ENCODE measurements at places on chromosomes 4 and X.

DNA sequence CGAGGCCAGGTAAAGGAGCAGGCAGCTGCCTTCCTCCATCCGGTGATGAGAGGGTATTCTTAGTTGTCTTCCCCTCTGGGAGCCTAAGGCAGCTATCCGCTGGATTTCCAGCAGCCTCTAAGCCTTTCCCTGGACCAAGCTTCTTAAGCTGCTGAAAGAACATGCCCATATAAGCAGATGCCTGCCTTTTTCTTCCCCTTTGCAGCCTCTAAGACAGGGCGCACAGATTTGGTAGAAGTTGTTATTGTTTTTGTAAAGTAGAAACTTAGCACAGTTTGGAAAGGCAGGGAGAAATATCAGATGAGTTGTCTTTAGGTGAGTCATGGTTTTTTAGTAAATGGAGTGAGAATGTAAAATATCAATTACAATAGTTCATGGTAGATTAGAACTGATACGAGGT, 210.8 kb downstream of the ARHGAP10 start:
- no peak for DNase-seq

GRCh38 chr4:107034996-107035818, 906 bp downstream of the DKK2 start:
- no peak for DNase-seq

DNA sequence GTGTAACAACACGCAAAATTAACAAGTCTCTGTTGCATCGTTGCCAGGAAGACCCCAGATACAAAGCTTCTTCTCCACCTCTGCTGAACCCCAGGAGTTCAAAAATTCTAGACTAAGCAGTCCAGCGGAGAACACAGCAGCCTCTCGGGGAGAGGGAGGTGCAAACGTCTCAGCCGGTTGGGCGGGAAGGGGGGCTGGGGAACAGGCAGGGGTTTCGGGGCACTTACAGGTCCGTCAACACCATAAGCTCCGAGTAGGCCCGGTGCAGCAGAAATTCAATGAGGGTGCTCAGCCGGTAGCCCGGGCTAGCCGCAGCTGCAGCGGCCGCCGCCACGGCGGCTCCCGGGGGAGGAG, 394 bp downstream of the MED14 start:
- DNase-seq = no peak

DNA sequence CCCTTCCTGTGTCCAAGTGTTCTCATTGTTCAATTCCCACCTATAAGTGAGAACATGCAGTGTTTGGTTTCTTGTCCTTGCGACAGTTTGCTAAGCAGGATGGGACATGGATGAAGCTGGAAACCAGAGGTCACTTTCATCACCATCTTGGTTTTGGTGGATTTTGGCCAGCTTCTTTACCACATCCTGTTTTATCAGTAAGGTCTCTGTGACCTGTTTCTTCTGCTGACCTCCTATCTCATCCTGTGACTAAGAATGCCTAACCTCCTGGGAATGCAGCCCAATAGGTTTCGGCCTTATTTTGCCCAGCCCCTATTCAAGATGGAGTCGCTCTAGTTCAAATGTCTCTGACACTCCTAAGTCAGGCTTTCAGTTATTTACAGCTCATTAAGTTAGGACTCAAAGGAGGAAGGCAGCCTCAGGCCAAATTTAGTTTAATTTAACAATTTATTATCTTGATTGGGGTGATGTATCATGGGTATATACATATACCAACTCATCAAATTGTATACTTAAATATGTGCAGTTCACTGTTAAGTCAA, 169.9 kb upstream of the NDP start:
- no peak for DNase-seq

- DNase-seq = no peak
These were observed 30.2 kb downstream of the AGA start for GRCh38 chr4:177411996-177412395.

DNA sequence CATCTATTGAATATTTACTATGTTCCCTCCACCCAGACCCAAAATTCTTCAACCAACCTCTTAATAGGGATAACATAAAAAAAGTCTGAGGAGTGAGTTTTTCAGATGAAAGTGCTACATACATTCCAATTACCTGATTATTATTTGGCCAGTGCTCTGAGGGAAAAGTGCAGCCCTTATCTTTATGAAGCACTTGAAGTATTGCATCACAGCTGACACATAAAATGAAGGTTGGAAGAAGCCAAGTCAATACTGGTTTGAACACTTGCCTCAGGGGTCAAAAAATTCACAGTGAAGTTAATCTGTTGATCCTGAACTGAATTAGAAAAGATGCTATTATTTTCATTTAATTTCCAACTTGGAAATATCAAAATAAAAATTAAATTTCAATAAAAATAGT, 498.9 kb downstream of the INPP4B start:
- no peak for DNase-seq

DNA sequence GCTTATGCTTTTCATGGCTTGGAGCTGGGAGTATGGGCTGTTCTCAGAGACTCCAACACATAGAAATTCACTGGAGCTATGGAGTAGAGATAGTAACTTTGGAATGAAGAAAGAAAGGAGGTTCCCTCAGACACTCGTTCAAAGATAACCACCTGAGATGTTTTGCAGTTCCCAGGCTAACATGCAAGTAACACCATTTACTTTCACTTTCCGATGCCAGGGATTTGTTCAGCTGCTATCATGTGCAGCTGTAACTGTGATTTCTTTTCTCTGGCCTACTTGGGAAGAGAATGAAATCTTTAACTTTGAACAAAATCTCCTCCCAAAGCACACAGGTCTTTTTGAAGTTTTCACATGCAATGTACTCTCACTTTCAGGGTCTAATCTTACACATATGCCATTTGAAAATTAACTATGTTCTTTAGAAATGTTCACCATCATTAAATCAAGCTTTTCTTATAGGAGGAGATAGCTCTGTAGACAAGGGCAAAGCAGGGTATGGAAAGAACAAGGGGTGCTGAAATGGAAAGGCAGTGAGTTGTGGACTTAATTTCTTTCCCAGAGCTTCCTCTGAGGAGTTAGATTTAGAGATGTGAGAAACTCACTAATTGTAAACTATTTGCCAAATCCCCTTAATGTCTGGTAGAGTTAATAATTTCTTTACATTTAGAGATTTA, 514.3 kb downstream of the PDHA2 start:
- DNase-seq = no peak

GRCh38 chr4:129994715-129995114, 898.8 kb downstream of the C4orf33 start:
- no peak for DNase-seq

DNA sequence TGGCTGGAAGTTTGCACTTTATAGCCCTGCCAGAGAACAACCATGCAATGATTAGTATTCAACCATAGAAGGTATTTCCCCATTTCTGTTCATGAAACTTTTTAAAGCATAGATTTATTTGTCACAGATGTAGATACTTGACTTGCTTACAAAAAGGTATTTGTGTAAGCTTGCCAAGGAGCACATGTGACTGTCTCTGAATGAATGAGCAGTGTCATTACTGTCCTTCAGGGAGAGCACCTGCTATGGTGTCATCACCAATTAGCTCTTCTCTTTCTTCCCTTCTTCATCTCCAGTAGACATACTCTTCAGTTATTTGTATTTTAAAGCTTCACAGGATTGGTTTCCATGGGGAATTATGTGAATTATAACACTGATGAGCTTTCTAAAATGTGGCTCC, 1064.7 kb upstream of the GRIA3 start:
- no peak for DNase-seq

- DNase-seq = no peak
These were observed 65.8 kb downstream of the ARHGEF6 start for GRCh38 chrX:136714626-136715599.

DNA sequence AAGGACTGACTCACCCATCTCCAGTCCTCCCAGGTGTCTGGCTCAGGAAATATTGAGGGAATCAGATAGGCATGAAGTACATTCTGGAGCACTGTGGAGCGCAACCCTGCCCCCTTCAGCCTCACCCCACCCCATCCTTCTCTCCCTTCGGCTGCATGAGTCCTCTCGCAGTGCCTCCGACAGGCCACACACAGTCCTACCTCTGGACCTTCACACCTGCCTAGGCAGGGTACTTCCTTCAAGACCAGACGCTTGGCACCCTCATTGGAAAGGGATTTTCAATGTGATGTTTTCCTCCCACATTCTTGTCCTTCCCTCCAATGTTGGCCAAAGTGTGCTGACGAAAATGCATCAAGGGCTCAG, 26.8 kb upstream of the PPP2R2C start:
- DNase-seq = no peak

GRCh38 chr4:77163641-77164040, 6.6 kb downstream of the CCNG2 start:
- DNase-seq = no peak

DNA sequence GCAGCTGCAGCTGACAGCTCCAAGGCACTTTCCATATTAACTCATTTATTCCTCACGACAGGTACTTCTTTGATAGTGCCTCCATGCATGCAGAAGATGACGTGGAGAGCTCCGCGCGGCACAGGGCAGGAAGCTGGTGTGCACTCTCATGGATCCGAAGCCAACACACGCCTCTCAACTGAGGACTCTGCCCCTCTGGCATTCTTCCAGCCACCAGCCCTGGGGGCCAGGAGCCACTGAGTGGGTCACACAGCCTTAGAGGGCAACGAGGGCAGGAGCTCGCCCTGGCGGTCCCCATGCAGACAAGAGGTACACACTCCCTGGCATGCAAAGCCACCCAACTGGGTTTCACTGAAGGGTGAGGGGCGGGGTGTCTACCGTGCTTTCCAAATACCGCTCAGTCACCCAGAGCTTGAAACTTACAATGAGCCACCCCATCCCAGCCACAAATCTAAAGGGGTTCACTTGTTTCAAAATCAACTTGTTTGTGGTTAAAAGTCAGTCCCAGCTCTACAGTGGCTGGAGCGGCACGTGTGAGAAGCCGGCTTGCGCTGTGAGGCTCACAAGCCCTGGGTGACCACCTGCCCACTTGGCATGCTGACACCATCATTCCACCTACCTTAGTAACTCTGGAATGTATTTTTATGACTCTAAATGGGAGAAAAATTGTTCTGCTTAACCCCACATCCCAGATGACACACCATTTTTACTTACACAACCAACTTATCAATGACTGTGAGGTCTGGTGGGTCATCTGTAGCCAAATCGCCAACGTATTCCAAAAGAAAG, 16.2 kb downstream of the NOP14 start:
- DNase-seq = no peak

- DNase-seq = no peak
These were observed 499.8 kb downstream of the MID1IP1 start for GRCh38 chrX:39301036-39301435.

DNA sequence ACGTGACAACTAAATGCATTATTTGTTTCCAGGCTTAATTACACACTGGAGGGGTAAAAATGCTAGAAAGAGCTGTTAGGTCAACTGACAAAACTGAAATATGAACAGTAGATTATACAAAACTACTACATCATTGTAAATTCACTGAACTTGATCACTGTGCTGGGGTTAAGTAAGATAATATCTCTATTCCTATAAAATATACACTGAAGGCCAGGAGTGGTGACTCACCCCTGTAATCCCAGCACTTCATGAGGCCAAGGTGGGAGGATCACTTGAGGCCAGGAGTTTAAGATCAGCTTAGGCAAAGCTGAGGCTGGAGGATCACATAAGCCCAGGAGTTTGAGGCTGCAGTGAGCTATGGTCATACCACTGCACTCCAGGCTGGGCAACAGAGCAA, 31.8 kb upstream of the NKX6-1 start:
- DNase-seq = no peak

DNA sequence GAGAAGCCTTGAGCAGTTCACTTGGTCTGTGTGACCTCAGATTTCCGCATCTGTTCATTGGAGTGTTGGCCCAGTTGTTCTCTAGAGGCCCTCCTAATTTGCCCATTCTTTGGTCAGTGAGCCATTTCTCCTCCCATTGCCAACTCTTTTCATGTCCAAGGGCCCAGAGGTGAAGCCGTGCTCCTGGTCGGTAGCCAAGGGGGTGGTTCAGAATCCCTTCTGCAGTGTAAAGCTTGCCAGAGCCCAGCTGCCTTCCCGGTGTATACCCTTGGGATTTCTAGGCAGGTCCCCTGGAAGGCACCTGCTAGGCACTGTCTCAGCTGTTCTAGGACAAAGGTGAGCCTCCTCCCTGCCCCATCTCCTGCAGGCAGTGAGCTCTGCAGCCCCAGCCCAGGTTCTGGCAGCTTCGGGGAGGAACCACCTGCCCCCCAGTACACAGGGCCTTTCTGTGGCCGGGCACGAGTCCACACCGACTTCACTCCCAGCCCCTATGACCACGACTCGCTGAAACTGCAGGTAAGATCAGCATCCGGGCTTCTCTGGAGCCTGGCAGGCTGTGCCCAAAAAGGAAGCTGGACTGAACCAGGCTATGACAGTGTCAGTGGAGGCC, 12.3 kb downstream of the SASH3 start:
- no peak for DNase-seq

GRCh38 chr4:56129431-56129861, 180.7 kb downstream of the CEP135 start:
- DNase-seq = no peak

GRCh38 chr4:6905516-6906445, 3.8 kb upstream of the TBC1D14 start:
- DNase-seq = no peak

GRCh38 chrX:84175958-84176357, 12.0 kb downstream of the RPS6KA6 start:
- DNase-seq = no peak

DNA sequence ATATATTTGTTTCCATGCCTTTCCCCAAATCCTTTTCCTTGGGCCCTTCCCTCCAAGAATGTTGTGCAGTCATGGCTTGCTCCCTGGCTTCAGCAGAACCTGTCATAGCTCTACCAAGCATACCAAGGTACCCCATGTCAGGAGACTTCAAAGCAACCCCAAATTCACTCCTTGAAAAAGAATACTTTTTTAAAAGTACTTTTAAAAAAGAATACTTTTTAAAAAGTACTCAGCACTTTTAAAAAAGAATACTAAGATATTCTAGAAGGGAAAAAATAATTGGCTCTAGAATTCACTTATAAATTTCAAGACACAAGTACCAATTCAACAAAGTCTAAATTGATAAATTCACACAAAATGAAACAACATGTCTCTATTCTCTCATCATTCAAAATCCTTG, 76.0 kb downstream of the NR3C2 start:
- no peak for DNase-seq

DNA sequence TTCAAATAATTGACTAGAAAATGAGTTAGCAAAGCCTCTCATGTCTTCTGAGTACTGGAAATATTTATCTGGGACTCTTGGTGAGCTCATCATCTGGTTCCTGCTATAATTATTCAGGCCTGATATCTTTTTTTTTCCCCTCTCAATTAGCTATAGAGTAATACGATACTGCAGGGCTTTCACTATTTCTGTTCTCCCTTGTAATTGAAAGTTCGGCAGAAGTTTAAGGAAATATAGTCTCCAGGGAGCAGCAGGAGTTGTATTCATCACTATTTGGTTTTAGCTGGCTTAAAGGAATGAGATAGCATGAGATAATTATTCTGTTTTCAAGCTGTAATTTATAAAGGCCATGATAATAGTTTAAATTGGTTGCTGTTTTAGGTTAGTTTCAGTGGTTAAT, 378.6 kb upstream of the EPHA5 start:
- no peak for DNase-seq

- no peak for DNase-seq
These were observed 130.3 kb downstream of the ATP10D start for GRCh38 chr4:47615385-47615784.

DNA sequence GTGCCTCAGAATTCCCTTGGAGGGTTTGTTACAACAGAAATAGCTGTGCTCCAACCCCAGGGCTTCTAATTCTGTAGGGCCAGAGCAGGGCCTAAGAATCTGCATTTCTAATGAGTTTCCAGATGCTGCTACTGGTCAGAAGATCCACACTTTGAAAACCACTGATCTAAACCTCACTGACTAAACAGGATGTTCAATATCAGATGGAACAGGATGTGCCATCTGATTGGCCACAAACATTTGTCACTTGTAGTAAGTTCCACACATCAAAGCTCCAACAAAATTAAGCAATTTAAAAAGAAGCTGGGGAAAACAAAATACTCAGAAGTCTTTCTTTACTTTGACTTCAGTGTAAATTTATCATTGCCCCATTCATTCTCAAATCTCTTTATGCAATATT, 14.3 kb downstream of the CASK start:
- DNase-seq = no peak
